NCI-H446 (cell line): ENCODE measurements at places on chromosomes 13 and 19.

- no peak for DNase-seq
Measured at GRCh38 chr19:41402010-41402409, 4.4 kb downstream of the BCKDHA start.

DNA sequence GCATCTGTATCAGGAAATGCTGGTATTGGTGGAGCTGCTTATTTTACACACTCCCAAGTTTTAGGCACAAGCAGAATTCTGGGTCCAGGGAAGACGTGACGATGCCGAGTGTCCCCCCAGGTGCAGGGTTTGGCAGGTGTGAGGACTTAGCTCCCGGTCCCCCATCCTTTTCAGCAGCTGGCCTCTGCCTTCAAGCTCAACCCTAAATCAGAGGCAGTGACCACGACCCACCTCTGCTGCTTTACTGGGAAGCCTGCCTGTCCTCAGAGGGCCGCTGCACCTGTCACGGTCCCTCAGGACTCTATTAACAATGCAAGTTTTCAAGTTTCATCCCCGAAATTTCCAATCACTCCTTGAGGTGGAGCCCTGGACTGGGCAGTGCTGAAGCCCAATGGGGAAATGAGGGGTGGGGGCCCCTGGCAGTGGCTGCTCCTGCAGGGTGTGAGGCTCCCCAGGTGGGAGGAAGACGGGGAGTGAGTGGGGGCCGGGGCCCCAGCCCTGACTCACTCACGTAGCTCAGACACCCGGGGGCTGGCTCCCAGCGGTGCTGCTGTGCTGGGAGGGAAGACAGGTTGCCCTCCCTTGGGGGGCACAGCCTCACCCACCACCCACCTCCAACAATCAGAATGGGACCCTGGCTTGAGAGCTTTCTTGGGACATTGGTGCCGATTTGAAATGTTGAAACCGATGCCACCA is 92.6 kb upstream of the MCF2L start:
- no peak for DNase-seq

DNA sequence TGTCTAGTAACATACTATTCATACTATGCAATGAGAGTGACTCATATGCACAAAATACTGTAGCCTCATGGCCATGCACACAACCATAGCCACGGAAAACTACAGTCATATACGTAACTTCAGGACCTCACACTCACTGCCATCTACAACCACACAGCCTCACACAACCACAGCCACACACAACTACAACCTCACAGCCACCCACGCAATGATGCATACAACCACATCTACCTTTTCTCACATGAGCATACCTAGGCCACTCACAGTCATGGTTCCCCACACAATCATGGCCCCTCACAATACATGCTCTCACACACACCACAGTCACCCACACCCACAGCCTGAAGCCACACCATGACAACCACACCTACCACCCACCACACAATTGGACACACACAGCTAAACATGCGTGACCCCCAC is 8.7 kb upstream of the TNFSF14 start:
- no peak for DNase-seq

DNA sequence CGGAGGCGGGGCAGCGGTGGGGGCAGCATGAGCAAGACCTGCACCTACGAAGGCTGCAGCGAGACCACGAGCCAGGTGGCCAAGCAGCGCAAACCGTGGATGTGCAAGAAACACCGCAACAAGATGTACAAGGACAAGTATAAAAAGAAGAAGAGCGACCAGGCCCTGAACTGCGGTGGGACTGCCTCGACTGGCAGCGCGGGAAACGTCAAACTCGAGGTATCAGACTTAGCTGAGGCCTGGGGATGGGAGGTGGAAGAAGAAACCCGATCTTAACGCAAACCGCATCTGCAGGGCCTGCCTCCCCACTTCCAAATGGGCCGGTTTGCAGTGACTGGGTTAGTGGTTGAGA is 693 bp downstream of the RFXAP start:
- no peak for DNase-seq

DNA sequence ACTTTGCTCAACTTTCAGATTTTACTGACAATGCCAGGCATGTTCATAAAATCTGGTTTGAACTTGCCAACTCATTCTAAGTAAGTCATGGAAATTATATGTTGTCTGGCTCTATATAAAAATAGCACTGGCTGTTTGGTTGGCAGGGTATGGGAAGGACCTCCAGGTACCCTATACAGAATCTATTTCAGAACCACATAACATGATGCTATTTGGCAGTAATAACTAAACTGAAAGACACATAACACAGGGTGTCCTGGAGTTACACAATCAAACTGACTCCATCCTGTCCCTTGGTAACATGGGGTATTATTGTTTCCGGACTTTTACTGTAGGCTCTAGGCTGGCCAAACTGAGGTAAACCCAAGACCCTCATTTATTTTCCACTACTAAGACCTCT is 248.8 kb downstream of the RGCC start:
- no peak for DNase-seq

GRCh38 chr13:36919171-36919832 is 736 bp downstream of the SMAD9 start:
- peak; percentile 46 for DNase-seq

GRCh38 chr19:39154100-39154628 is 28.6 kb downstream of the PAK4 start:
- no peak for DNase-seq

DNA sequence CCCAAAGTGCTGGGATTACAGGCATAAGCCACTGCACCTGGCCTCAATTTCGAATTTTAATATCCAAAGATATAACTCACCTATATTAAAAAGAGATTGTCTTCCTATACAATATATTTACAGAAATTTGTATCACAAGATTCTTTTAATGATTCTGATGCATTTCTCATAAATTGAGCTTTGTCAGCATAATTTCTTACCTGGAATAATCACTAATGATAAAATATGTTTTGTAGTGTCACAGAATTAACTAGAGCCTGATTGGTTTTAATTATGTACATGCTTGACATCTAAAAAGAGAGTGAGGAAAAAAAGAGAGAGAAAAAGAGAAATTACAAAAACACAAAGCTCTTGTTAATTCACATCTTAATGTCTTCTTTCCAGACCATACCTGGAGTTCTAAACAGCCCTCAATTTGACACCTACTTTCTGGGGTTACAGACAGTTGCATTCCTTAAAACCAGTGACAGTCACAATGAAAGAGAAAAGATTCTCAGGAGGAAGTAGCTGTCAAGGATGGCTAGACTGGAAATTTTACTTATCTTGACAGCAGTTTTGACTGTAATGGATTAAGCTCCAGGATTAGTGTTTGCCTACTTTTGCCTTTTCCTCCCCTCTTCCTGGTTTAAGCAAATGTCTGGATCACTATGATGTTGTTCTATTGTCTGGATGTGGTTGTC is 214.4 kb downstream of the SPRY2 start:
- no peak for DNase-seq

DNA sequence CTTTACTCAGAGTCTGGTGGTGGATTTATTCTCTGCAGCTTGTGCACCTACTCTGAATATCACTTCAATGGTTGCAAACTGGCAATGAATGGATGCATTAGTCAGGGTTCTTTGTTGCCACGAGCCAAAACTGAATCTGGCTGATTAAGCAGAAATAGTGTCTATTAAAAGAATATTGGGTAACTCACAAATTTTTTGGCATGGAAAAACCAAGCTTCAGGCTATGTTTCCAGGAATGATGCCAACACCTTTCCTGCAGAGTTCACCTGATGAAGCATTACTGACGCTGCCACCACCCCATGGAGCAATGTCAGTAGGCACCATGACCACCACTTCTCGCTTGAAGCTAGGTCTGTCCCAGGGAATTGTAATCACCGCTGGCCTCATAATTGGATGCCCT is 597.8 kb upstream of the SLC10A2 start:
- no peak for DNase-seq

GRCh38 chr13:91544723-91545122 is 146.3 kb downstream of the GPC5 start:
- DNase-seq, result no peak

GRCh38 chr13:112554214-112554850 is 33.6 kb downstream of the TUBGCP3 start:
- no peak for DNase-seq

DNA sequence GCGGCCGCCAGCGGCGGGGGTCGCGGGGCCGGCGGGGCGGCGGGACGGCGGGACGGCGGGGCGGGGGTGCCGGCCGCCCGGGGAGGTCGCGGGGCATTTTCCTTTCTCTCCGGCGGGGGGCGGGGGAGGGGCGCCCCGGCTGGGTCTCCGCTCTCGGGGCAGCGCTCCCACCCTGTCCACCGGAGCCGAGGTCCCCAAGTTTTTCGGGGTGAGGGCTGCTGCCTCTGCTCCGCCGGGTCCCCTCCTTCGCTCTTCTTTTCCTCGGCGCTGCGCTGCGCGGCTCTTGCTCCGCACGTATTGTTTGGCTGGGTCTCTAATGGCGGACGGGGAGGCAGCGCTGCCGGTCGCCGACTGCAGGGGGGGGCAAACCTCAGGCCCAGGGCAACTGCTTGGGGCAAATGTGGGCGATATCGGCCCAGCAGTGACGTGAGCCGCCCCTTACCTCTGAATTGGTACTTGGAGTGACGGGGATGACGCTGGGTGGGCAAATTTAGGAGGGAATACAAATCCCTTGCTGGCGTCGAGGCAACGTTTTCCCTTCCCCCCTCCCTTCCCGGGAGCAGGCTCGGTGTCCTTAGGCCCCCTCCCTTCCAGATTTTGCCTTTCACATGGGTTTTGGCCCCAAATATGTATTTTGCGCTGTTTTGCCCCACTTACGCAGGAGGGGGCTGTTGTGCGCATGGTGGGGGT is 759 bp downstream of the ZMYM2 start:
- DNase-seq, result peak; percentile 38

- DNase-seq, result no peak
Measured at GRCh38 chr19:19900139-19900728, 512 bp upstream of the ZNF93 start.

DNA sequence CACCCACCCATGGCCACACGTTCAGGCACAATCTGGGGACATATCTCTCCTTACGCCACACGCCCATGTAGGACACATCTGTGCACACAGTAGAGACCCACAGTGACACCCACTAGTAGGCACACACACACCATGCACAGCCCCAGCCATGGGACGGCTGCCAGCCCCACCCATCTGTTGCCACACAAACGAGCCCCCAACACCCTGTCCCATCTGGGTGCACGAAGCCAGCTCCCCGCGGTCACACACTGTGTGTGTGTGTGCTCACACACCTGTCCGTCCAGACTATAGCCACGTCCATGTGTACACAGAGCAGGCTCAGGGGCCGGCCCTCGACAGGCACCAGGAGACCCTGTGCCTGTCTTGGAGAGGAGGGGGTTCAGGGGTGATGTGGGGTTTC is 10.6 kb downstream of the ERFL start:
- DNase-seq, result no peak

GRCh38 chr13:99347335-99347878 is 40.2 kb upstream of the GPR183 start:
- DNase-seq, result no peak

DNA sequence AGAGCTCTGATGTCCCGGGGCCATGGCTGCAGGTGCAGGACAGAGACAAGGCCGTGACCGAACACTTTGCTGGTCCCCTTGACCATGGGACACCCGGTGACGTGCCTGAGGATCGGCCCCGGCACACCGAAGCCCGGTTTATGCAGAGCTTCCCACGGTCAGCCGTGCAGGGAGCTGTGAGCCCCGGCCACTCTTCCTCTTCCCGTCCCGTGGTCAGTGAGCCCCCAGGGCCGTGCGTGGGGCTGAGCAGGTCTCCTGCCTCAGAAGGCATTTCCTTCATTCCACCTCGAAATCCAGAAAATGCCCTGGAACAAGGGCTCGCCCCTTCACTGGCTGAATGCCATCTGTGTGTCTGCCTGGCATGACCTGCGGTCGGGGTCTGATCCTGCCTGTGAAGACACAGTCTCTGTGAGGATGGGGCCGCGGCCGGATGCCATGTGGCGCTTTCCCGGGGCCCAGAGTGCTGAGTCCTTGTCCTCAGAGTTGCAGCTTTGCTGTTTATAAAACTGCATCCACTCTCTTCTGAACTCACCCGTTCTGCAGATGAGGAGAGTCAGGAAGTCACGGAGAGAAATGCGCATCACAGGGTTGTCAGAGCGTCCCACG is 16.9 kb downstream of the MCF2L start:
- no peak for DNase-seq

- DNase-seq, result no peak
Measured at GRCh38 chr13:85615031-85615430, 184.2 kb downstream of the SLITRK6 start.

DNA sequence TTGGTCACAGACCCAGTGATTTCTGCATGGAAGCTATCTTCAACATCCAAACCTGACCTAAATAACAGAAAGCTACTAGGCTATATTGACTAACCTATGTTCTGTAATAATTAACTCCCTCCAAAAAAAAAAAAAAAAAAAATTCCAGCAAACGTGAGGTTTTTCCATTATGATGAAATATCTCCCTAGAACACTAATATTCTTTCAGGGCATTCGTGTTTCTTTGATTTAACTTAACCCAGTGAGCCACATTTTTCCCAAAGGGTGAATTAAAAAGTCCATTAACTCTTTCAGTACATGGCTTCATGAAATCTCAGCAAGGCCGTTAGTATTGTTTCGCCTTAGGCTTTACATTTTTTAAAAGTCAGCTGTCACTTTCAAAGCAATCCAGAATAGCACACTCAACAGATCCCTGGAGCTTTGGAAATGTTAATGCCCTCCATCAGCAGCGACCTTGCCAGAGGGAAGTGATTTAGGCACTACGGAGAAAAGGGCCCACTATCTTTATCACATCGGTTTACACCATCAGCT is 175.8 kb downstream of the DCT start:
- no peak for DNase-seq

GRCh38 chr13:69044629-69045028 is 1063.0 kb upstream of the ATXN8OS start:
- DNase-seq, result no peak

GRCh38 chr19:48480558-48481500 is 11.7 kb downstream of the CYTH2 start:
- no peak for DNase-seq

- no peak for DNase-seq
Measured at GRCh38 chr13:112648101-112648500, 41.7 kb upstream of the ATP11A start.

GRCh38 chr19:28823338-28823961 is 389.5 kb downstream of the UQCRFS1 start:
- no peak for DNase-seq

DNA sequence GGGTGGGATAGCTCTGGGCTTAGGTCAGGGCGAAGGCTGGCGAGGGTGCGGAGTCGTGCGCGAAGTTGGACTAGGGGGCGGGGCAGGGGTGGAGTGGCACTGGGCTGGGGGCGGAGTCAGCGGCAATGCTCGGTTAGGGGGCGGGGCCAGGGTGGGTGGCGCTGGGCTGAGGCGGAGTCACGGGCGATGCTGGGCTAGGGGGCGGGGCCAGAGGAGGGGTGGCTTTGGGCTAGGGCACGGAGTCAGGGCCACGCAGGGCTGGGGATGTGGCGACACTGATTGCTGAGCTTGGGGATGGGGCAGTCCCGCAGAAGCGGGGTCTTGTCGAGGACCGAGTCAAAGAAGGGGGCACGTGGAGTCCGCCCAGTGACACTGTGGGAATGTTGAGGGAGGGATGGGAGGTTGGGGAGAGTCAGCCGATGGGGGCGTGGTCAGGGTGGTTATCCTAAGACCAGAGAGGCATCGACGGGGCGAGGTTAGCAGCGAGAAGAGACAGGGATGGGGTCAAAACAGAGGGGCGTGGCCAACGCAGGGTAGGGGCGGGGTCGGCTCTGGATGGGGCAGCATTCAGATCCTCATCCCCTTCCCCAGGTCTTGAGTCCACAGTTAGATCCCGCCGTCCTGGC is 8.7 kb downstream of the HOMER3 start:
- DNase-seq, result peak; percentile 21

- no peak for DNase-seq
Measured at GRCh38 chr19:10004617-10005016, 5.7 kb downstream of the COL5A3 start.
